Stimulated activated CD4-positive, alpha-beta T cell treated with anti-CD3 and anti-CD28 coated beads, Interleukin-2, amount 100 ng/mL, for 24 hours (primary cell): ENCODE measurements at places on chromosomes 1 and 21.

- peak; percentile 24 for DNase-seq
These were observed 486 bp downstream of the NIPAL3 start for GRCh38 chr1:24415910-24416665.

DNA sequence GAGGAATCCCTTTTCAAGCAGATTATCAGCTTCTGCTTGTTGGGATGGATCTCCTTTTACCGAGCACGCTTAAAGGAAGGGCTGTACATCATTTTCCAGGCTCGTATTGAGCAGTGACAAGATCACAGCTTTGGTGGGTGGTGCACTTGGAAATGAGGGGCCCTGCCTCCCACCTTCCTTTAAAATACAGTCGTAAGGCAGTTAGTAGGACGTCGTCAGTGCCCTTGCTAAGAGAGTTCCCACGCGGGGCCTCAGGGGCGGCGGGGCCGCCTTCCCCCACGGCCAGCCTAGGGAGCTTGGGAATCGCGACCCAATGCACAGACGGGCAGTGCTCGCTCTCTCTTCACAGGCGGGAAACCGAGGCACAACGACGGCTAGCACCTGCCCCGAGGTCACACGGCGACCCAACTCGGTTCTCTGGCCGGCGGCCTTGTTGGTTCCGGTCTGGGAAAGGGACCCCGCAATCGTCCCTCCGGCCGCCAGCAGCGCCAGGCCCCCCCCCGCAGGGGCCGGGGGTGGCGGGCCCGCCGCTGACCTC, 58.6 kb downstream of the H3-3A start:
- no peak for DNase-seq

DNA sequence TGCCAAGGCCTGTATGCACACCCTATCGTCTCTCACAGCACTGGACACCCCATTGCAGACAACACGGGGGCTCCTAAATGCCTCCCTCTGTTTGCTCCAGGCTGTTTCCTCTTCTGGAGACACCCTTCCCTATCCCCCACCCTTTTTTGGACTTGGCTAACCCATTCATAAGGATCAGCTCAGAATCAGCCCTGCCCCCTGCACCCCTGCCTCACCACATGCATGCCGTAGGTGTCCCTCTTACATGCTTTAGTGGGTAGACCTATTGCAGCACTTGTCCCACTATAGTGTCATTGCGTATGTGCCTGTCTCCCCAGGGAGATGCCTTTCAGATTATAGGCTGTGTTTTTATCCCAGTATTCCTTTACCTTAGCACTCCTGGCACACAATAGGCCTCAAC, 30.9 kb downstream of the OPTC start:
- no peak for DNase-seq

DNA sequence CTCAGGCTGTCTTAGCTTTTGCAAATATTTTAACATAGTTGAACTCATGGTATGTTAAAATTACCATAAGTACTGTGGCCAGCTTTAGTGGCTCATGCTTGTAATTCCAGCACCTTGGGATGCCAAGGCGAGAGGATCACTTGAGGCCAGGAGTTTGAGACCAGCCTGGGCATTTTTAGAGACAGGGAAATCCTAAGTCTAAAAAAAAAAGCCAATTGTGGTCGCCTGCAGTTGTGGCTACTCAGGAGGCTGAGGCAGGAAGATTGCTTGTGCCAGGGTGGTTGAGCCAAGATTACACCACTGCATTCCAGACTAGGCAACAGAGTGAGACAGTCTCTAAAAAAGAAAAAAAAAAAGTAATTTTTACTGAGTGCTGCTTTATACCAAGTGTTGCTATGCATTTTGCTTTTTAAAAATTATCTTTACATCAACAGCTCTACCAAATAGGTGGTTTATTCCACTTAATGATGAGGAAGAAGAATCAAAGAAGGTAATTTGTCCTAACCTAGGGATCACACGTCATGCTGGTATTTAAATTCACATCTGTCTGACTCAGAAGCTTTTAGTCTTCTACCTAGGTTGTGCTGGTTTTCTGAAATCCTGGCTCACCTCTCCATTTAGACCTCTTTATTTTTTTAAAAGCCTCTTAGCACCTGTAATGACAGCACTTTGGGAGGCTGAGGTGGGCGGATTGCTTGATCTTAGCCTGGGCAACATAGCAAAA, 16.8 kb downstream of the PPP1R12B start:
- no peak for DNase-seq

- DNase-seq = no peak
These were observed 315.4 kb downstream of the DSCAM start for GRCh38 chr21:40531431-40532110.

DNA sequence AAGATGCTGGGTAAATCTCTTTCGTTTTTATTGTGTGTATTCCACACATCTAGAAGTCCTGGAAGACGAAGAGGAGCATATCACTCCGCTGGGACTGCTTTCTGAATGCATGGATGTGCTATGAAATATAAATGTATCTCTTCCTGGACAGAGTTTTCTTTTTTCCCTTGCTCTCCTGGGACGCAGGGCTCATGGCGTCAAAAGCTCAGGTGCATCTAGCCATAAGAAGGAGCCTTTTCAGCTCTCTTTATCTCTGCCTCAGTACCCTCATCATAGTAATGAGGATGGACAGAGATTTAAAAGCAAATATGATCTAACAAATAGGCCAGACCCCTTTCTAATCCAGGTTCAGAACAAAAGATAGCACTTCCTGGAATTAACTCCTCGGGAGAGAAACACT, 27.5 kb upstream of the CASQ2 start:
- no peak for DNase-seq

GRCh38 chr1:171107262-171107940, 16.7 kb downstream of the FMO3 start:
- no peak for DNase-seq
